ENCODE measurements at places on chromosomes 7 and 10.

DNA sequence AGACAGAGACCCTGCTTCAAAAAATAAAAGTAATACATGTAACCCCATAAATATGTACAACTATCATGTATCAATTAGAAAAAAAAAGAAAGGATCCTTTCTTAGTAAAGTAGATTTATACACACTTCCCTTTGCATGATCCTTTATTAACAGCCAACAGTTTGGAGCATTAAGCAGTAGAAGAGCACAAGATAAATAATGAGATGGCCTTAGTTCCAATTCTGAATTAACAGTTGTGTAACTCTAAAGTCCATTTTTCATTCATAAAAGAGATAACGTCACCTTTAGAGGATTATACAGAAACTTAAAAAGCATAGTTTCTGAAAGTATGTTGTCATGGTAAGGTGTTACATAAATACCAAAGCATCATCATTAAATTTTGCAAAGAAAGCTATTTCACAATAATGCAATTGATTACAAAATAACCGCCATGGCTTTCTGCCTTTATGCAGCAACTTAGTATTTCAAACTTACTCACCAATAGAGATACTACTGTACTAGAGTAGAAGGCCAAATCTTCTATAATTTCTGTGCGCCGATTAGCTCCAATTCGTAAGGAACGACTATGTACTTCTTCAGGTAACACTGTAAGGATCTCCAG is 40.3 kb downstream of the TNPO3 start:
- DNase-seq, result no peak

GRCh38 chr7:74217455-74218342 is 7.9 kb downstream of the LAT2 start:
- no peak for DNase-seq

DNA sequence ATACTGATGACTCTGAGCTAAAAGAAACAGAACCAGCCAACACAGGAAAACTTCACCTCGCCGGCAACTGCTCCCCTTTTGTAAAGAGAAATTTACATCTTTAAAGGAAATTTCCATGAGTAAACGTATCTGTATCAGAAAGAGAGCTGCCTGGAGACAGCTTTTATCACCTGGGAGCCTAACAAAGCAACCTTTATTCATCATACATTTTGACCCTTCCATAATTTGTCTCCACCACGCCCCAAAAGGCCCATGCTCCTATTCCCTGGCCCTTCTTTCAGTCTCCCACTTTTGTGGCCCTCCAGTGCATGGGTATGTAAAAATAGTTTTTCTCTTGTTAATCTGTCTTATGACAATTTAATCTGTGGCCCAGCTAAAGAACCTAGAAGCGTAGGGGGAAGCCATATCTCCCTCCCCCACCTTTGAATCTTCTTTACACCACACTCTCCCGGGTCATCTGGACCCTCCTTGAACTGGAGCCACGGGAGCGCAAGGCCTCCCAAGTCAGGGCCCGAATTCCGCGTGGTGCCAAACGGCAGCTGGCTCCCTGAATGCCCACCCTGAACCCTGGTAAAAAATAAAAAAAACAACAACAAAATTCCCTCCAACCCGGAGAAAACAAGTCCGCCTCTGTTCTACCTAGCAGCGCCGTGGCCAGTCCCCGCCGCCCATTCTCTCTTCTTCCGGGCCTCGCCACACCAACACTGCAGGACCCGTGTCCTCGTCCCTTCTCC is 15.4 kb upstream of the FKBP9 start:
- no peak for DNase-seq

DNA sequence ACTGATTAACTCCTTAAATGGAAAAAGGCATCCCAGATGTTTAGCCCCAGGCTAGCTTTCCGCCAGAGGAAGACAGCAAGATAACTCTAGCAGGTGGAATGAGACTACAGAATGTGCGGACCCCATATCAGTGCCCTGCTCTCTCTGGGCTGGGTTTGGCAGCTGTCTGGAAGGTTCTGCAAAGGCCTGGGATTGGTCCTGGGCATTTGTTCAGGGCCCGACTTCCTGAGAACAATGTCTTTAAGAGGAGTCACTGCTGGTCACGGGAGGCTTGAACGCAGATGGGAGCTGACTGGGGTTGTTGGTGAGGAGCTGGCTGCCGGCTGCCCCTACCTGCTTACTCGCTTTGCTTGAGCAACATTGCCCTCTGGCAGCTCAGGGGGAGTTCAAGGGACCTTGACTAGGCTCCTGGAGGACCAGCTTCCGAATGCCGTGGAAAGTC is 130.6 kb upstream of the BTBD16 start:
- no peak for DNase-seq

- DNase-seq, result no peak
Observed at GRCh38 chr10:85402541-85402940, 964.1 kb downstream of the GRID1 start.

- DNase-seq, result no peak
Observed at GRCh38 chr7:142611566-142612236, 137.6 kb upstream of the PRSS1 start.

GRCh38 chr10:110354322-110354766 is 49.6 kb upstream of the SMNDC1 start:
- peak; percentile 29 for DNase-seq

DNA sequence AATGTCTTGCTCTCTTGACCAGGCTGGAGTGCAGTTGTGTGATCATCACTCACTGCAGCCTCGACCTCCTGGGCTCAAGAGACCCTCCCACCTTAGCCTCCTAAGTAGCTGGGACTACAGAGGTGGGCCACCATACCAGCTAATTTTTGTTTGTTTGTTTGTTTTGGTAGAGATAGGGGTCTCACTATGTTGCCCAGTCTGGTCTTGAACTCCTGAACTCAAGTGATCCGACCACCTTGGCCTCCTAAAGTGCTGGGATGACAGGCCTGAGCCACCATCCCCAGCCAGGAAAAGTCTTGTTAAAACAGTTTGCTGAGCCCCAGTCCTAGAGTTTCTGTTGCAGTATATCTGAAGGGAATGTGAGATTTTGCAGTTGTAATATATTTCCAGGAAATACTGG is 83.9 kb downstream of the SKIDA1 start:
- no peak for DNase-seq

DNA sequence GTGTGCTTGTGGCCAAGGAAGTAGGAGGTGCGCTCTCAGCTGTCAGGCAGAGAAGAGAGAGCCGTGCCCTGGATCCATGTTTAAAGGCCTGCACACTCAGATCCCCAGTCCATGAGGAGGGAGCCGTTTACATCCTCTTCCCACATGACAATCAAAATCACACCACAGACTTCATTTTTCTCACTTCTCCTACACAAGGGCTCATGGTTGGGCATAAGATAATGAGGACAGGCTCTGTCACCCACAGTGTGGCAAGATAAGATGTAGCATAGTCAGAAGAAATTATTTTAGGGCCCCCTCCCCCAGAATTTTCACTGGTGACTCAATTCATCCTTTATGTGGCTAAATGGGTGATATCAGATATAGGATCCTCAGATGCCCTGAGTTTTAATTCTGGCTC is 35.9 kb upstream of the INHBA start:
- no peak for DNase-seq

DNA sequence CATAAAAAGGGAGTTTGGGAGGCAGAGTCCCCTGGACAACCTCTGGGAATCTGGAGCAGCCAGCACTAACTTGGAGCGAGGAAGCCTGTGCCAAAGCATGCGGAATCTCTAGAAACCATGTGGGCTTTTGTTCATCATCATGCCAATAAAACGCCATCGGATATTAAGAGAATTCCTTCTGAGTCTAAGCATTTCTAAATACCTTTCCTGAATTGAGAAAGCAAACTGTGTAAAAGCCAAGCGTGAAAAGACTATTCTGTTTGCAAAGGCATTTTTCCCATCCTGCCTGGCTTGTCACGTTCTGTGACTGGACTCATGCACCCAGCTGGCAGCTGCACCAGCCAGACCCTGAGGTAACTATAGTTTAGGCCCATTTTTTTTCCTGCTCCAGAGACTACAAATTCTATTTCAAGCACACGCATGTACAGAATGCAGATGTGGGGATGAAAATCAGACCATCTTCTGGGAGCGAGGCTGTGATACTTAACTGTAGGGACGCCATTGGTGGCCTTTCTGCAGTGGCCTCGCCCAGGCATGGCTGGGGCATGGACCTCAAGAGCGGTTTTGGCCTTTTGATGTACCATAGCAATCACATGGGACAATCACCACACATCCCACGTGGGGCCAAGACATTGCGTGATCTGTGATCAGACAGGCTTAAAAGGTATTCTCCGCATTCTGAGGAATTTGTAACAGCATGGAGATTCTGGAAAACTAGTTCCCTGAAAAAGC is 218.9 kb downstream of the KIAA1217 start:
- DNase-seq, result no peak

DNA sequence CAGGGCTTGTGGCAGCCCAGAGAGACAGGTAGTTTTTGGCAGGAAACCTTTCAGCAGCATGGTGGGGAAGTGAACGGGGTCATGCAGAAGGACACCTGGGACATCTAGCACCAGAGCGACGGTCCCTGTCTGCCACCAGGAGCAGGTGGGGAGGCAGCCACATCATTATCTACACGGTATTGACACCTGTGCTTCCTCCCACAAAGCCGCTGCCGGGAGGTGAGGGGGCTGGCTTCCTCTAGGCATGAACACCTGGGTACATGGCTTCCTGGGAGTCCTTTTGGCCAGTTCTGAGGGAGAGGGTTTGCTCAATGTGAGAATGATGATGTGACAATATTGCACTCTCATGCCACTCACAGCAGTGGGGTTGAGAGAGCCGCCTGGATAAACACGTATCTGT is 275.2 kb downstream of the ACTR3B start:
- no peak for DNase-seq

DNA sequence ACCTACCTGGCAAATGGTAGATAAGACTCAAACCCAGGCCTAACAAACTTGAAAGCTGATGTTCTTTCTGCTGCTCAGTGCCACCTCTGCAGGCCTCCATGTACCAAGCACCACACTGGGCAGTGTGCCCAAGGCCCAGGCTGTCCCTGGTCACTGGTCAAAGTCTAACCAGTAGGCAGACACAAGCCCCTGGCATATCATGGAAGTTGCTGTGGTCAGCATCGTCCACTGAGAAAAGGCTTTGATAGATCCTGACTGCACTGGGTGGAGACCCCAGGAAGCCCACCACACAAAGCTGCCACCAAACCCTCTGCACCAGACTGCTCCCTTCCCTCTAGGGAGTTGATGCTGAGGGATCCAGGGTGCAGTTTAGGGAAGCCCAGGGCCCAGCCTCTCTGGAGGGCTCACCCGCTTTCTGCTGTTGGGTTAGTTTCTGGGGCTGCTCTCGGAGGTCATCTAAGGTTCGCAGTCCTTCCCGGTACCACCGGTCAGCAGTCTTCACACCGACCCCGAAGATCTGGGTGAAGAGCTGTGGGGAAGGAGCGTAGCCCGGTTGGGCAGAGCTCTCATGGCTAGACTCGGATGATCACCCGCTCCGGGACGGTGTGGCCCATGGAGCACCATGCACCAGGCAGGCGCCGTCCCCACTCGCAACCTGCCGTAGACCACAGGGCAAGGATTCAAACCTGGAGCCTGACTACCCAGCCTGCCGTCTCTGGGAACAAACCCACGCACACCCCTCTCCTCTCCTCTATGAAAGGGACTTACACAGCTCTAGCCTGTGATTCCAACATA is 6.0 kb downstream of the POLM start:
- DNase-seq, result no peak

DNA sequence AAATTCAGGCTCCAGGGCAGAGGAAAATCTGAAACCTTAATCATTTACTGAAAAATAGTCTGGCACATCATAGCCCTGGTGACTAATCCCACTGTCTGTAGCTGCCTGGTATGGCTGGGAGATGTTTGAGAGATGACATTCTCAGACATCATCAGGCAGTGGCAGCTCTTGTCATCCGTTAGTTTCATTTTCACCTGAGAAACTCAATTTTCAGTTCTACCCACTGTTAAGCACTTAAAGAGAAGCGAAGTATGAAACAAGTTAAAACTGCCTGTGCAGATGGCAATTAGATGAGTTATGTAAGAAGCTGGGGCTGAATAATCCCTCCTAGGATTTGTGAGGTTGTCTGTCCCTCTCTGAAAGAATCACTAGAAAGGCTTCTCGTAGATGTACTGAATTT is 150.2 kb downstream of the NSUN6 start:
- no peak for DNase-seq

Measured in stimulated activated CD8-positive, alpha-beta memory T cell treated with anti-CD3 and anti-CD28 coated beads, Interleukin-4, amount 100 ng/mL, for 1 hour (primary cell).